ENCODE measurements at places on chromosomes 16 and 17.

DNA sequence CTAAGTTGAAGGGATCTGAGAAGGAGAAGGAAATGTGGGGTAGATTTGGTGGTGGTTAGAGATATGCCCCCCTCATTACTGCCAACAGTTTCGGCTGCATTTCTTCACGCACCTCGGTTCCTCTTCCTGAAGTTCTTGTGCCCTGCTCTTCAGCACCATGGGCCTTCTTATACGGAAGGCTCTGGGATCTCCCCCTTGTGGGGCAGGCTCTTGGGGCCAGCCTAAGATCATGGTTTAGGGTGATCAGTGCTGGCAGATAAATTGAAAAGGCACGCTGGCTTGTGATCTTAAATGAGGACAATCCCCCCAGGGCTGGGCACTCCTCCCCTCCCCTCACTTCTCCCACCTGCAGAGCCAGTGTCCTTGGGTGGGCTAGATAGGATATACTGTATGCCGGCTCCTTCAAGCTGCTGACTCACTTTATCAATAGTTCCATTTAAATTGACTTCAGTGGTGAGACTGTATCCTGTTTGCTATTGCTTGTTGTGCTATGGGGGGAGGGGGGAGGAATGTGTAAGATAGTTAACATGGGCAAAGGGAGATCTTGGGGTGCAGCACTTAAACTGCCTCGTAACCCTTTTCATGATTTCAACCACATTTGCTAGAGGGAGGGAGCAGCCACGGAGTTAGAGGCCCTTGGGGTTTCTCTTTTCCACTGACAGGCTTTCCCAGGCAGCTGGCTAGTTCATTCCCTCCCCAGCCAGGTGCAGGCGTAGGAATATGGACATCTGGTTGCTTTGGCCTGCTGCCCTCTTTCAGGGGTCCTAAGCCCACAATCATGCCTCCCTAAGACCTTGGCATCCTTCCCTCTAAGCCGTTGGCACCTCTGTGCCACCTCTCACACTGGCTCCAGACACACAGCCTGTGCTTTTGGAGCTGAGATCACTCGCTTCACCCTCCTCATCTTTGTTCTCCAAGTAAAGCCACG, 28.3 kb downstream of the STH start:
- H3K27ac ChIP-seq: peak overlapping the region; percentile 59
- DNase-seq: no peak
- H3K4me3 ChIP-seq: no peak overlapping the region

- H3K4me3 ChIP-seq: no peak overlapping the region
- H3K36me3 ChIP-seq: peaks cover 11% of the 10 kb centered on the region
- no peaks in the 10 kb centered on the region for H3K27me3 ChIP-seq
- peak overlapping the region; percentile 96 for H3K27ac ChIP-seq
- DNase-seq: no peak
Measured at GRCh38 chr16:66516808-66517585, 32.9 kb downstream of the TK2 start.

DNA sequence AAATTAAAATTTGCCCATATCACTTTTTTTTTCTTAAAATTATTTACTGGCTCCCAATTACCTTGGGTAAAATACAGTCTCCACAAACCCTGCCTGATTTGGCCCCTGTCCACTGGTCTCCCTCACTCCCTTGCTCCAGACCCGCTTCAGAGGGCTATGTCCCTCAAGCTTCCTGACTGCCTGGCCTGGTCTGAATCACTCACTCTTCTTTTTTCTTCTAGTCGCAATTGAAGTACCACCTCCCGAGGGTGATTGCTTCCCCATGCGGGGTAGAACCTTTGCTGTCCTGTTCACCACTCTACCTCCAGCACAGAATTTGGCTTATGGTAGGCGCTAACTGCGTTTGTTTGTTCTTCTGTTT, 598 bp upstream of the PGAP3 start:
- H3K4me1 ChIP-seq: peaks cover 11% of the 10 kb centered on the region
- H3K27me3 ChIP-seq: no peaks in the 10 kb centered on the region
- H3K27ac ChIP-seq: peak overlapping the region; percentile 97
- DNase-seq: no peak

DNA sequence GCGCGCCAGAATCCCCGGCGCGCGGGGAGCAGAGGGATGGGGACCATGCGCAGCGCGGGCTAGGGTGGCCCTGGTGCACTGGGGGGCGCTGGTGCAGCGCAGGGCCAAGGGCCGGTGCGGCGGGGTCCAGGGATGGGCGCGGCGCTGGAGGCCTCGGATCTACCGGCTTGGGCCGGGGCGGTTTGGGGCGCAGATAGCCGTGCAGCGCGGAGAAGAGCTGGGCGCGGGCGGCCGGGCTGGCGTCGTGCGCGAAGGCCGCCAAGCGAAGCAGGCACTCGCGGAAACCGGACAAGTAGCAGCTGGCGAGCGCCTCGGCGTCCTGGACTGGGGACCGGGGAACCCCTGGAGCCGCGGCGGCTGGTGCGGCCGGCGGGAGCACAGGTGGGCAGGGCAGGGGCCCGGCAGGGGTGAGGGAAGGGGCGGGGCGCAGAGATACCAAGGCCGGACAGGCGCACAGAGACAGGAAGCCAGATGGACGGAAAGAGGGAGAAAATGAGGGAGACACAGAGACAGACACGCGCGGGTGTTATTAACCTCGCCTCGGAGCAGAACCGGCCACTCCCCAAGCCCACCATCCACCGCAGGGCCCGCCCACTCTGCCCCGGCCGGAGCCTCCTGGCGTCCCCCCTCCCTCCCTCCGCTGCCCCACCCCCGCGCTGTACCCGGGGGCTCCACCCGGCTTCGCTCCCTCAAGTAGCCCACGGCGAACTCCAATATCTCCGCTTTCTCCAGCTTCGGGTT, 2.1 kb downstream of the HES7 start:
- peaks cover 1% of the 10 kb centered on the region for H3K36me3 ChIP-seq
- peaks cover 38% of the 10 kb centered on the region for H3K4me1 ChIP-seq
- H3K4me3 ChIP-seq: peak overlapping the region; percentile 79
- H3K27ac ChIP-seq: no peak overlapping the region
- peaks cover 68% of the 10 kb centered on the region for H3K27me3 ChIP-seq
- DNase-seq: peak; percentile 57

GRCh38 chr17:8868092-8868491, 618 bp upstream of the PIK3R6 start:
- H3K36me3 ChIP-seq: no peaks in the 10 kb centered on the region
- DNase-seq: no peak
- H3K27ac ChIP-seq: no peak overlapping the region
- peaks cover 17% of the 10 kb centered on the region for H3K27me3 ChIP-seq
- no peak overlapping the region for H3K4me3 ChIP-seq

DNA sequence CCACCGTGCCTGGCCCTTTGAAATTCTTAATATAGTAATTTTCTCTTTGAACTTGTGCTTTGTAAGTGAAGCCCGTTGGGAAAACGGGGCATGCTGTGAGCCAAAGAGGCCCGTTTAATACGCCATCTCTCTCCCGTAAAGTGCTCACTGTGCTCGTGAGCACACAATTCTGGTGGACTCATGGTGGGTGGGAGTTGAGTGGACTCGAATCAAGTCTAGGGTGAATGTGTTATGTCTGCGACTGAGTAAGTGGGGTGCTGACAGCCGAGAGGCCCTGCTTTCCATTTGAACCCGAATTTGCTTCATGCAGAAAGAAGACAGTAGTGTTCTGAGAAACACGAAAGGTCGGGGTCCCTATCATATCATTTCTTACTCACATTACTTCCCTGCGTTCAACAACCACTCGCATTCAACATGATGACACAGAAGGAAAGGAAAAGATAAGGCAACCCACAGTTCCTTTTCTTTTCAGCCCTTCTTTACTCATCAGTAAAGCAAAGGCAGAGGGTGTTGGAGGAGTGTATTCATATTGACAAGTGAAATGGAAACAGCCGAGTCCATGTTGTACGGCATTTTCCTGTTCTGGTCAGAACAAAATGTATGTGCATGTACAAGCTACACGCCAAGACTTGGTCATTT, 4.8 kb upstream of the ATP2A3 start:
- no peak overlapping the region for H3K4me3 ChIP-seq
- peaks cover 37% of the 10 kb centered on the region for H3K27me3 ChIP-seq
- no peaks in the 10 kb centered on the region for H3K36me3 ChIP-seq

Data from progenitor cell of endocrine pancreas (in vitro differentiated cells).